Glomerular endothelial cell (primary cell): ENCODE measurements at places on chromosomes 11 and 22. TPM values are rescaled to one million over a fixed set of nuclear protein-coding genes. Genes with fewer than 3 reads are reported as not detected.
A peak's percentile ranks its signal among the peaks of the same experiment; 100 is the strongest.

Gene APOL4
- 2.7 and 2.9 TPM in 2 replicates for total RNA-seq

DNA sequence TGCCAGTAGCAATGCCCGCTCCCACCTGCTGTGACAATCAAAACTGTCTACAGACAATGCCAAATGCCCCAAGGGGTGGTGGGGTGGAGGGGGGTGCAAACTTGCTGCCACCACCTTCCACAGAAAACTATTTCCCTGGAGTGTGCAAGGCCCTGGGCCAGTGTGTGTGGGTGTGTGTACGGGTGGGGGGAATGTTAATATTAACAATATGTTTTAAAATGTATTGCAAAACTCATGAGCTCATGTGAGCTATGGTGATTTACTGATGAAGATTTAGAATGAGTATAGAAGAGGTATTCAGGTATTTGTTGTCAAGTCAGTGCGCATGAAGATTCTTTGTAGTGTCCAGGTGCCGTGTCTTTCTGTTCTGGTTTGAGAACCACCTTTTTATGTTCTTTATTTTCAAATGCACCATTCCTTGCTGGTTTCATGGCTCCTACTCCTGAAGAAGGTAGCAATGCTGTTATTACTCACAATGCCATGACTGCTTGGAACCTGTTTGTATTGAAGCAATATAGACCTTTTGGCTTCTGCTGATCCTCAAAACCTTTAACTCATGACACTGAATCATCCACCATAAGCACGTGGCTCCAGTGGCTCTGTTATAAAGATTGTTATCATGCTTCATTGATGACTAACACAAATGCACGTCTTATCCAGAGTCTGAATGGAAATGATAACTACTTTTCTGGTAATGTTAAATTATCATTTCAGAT is 29.9 kb upstream of the AQP11 start:
- peak; percentile 18 for DNase-seq

Gene NUMA1
- 120 and 200 TPM in 2 replicates for total RNA-seq

Gene SAA1
- not detected in 2 replicates for total RNA-seq

Gene ACAT1
- total RNA-seq = 98.5 and 210 TPM in 2 replicates

- DNase-seq = no peak
Observed at GRCh38 chr11:121515335-121515671, 62.5 kb upstream of the SORL1-AS1 start.

GRCh38 chr11:57473285-57473841 is 13.0 kb downstream of the RTN4RL2 start:
- no peak for DNase-seq

DNA sequence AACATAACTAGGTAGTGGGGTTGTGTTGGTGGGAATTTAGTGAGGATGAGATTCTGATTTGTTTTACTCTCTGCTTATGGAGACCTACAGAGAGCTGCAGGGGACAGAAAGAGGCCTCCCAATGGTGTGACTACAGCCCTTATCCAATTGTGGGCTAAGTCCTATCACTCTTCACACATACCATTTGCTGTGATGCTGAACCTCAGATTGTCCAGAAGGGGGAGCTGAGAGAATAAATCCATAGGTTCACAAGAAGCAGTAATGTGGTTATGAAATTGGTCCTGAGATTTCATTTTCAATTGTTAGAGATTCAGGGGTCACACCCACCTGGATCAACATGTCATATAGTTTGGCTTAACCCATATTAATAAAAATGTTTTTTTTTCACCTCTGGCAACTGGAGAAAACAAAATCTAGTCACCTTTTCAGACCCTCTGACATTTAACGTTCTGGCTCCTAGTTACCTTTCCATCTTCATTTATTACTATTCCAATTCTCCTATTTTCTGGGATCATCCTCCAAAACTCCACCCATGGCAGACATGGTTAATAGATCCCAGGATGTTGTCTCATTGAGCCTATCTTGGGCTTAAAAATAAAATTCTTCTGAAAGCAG is 53.3 kb upstream of the PTPN5 start:
- DNase-seq = peak; percentile 7

- DNase-seq = no peak
Observed at GRCh38 chr22:49046000-49046545, 781.6 kb downstream of the BRD1 start.

DNA sequence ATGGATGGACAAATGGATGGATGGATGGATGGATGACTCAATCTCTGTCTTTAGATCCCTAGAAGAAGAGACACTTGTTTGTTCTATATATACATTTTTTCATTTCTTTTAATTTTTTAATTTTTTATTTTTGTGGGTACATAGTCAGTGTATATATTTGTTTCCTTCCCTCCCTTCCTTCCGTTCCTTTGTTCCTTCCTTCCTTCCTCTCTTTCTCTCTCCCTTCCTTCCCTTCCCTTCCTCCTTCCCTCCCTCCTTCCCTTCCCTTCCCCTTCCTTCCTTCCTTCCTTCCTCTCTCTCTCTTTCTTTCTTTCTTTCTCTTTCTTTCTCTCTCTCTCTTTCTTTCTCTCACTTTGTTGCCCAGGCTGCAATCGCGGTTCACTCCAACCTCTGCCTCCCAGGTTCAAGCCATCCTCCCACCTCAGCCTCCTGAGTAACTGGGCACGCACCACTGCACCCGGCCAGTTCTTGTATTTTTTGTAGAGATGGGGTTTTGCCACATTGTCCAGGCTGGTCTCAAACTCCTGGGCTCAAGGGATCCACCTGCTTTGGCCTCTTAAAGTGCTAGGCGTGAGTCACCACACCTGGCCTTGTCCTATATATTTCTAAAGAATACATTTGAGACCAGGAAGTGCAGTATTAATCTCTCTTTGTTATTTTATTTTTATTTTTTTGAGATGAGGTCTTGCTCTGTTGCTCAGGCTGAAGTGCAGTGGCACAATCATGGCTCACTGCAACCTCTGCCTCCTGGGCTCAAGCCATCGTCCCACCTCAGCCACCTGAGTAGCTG is 42.5 kb upstream of the AQP11 start:
- DNase-seq = no peak

Gene CHEK2
- 8.5 and 19.3 TPM in 2 replicates for total RNA-seq
